ENCODE measurements at places on chromosomes 12 and 14.

DNA sequence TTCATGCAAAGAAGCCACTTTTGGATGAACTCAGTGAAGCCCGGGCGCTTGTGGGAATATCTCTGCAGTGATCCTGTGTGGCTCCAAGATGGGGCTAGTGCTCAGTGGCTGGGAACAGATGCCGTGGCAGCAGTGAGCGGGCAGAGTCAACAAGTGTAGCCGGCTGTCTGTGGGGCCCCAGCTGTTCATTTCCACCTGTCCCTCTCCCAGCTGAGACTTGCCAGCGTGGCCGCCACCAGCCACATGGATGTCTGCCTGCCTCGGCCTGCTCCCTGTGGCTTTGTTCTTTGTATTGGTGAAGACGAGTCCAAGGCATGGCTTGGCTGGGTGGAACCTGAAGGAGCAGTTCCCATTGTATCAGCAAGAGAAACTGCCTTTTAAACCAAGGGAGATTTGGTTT, 77.3 kb downstream of the NOS1 start:
- DNase-seq: no peak

DNA sequence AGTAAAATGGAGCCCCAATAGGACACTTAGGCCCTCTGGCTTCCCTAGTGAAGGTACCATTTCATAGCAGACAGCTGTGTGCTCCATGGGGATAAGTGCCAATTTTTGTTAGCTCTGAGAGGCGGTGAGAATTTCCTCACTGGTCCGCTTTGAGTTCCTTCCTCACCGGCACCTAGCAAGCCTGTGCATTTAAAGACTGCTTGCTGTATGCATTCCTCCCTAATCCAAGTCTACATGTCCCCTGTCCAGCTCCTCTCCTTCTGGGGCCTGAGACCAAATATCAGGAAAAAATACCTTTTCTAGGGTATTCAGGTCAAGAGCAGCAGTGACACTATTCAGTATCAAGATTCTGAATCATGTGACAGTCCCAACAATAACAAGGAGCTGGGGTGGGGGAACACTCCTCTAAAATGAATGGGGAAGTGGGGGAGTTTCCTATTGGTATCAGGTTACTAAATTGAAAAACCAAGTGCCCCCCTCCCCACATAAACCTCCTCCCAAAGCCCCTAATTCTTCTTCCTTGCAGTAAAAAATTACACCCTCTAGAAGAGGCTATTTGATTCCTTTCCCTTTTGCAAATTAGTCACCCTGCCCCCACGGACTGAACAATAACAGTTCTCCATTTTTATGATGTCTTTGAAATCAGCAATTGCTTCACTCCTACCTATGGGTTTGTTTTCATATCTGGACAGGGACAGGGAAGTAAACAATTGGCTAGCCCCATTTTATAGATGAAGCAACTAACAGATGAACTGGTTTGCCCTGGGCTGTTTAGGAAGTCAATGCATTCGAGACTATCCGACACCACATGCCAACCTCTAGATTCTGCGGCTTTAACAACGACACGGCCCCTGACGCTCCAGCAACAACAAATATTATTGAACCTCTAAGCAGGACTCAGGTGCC, 28.9 kb downstream of the BCL11B start:
- no peak for DNase-seq

- no peak for DNase-seq
Observed at GRCh38 chr14:34051966-34052657, 101.2 kb upstream of the EGLN3 start.

DNA sequence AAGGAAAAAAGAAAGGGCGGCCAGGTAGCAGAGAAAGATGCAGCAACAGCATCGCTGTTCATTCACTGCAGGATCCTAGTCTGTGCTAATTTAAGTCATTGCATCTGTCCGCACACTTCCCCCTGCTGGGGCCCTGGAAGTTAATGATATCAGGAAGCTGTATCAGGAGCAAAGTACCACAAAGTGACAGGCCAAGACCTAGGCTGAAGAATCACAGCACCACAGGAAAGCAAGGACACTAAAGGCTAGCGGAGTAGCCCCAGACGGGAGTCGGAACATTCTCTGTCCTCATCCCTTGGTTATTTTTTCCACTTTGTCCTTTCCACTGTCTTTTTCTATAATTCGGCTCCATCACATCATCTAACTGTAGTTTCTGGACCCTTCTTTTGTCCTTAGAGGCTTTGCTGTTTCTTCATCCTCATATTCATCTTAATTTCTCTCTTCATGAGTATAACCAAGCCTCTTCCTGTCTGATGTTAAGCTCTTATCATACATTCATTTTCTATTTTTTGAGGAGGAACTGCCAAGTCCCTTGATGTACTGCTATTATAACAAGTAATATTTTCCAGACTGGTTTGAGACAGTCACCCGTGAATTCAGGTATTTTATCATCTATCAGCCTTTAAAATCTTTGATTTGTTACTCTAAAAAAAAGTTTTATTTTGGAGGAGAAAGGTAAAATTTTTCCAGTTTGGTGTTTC, 28.3 kb downstream of the DUSP16 start:
- no peak for DNase-seq

DNA sequence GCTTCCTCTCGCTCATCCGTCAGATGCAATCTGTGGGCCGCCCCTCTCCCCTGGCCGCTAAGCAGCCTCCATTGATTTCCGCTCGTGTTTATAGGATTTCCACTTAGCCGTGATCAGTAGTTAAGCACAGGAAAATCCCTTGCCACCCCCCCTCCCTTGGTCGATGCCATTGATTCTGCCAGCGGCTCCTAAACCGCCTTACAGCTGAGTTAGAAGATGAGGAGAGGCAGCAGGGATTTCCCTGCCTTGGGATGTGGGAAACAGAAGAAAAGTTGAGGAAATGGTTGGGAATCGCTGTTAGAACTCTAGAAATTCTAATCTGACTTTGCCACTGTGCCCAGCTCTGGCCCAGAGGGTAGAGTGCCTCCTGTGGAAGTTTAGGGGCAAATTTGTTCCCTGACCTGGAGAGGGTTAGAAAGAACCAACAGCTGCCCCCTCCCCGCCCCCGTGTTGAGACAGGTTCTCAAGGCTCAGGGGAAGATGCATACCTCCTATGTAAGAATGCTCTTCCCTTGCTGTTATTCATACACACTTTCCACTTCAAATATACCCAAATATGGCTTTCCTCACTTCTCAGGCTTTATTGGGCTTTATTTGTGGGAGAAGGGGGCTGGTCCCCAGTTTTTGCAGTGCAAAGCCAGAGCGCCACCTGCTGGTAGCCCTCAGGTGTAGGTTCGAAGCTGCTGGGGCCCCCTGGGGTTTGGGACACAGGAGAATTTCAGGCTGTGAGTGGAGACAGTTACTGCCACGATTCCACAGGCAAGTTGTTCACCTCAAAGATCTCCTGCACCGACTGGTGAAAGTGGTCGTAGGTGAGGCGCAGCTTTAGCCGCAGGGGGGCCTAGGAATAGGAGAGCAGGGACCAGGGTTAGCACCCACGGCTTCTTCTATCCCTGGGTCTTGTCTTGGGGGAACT, 3.2 kb downstream of the THTPA start:
- DNase-seq: no peak

DNA sequence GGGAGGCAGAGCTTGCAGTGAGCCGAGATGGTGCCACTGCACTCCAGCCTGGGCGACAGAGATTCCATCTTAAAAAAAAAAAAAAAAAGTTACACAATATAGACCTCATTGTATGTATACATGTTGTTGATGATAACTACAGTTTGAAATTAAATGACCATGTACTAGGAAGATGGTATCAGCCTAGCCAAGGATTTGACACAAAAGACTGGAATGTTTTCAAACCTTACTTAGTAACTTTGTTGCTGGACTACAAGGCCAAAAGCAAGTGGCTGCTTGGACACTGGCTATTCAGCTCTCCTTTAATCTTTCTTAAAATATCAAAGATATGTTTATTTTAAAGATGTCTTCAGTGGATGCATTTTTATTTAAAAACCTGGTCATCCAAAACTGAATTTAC, 18.9 kb upstream of the NUDT4 start:
- DNase-seq: no peak

GRCh38 chr14:74604911-74605310, 7.1 kb downstream of the LTBP2 start:
- DNase-seq: no peak

Data from D721Med (cell line).